CD4-positive, alpha-beta T cell treated with Interleukin-6 at 100 ng/mL for 8 hours (primary cell): ENCODE measurements at places on chromosomes 7 and 10.

- DNase-seq, result no peak
These were observed 198.9 kb upstream of the CCDC6 start for GRCh38 chr10:60105295-60105695.

GRCh38 chr7:100600730-100601038 lies 1.5 kb upstream of the PCOLCE start:
- no peak for DNase-seq

- DNase-seq, result no peak
These were observed 746.5 kb downstream of the AUTS2 start for GRCh38 chr7:70344726-70345125.

DNA sequence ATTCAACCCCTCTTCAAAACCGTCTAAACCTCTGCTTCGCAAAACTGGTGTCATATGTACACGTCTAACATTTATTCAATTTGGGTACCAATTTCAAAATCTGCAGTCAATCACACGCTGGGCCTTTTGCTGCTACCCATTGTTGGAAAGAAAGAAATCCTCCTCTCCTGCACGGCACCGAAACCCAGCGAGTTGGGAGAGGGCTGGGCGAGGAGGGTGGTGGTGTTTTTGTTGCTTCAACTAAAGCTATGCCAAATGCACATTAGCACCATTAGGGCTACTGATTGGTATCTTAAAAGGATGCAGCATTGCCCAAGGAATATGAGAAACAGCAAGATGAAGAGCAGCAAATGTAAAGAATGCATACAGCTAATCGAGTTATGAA lies 7.8 kb downstream of the EBF3 start:
- DNase-seq, result no peak

GRCh38 chr10:14241196-14241595 lies 89.5 kb downstream of the FRMD4A start:
- DNase-seq, result no peak

DNA sequence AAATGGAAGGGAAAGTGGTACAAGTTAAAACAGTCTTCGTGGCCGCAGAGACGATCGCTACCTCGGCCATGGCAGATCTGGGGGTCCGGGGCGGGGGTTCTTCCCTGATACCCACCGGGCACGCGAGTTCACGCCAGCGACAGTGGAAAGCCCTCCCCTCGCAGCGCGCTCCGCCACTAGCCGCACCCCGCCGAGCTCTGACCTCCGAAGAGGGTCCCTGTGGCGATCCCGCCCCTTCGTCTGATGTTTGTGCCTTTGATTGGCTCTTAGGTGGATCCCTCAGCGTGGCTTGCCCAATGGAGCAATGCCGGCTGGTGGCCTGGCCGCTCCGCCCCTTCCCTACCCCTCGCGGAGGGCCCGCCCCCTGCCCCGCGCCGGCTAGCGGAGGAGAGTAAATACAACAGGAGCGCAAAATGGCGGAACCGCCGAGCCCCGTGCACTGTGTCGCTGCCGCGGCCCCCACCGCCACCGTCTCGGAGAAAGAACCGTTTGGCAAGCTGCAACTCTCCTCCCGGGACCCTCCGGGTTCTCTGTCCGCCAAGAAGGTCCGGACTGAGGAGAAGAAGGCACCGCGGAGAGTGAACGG lies at the start of gene RSBN1L:
Gene RSBN1L, plus strand, starts transcription at position 403 of the 586 bp plus-strand sequence. Its CDS starts 11 bp downstream, at position 414.
- peak; percentile 98 for DNase-seq

GRCh38 chr7:123714296-123715080 lies 34.3 kb downstream of the WASL start:
- no peak for DNase-seq

GRCh38 chr10:79401015-79401921 lies 44.2 kb downstream of the ZCCHC24 start:
- DNase-seq, result no peak

- DNase-seq, result no peak
These were observed 14.6 kb downstream of the FAM149B1 start for GRCh38 chr10:73182568-73182967.

- DNase-seq, result no peak
These were observed 25.7 kb upstream of the C1GALT1 start for GRCh38 chr7:7156663-7157062.

DNA sequence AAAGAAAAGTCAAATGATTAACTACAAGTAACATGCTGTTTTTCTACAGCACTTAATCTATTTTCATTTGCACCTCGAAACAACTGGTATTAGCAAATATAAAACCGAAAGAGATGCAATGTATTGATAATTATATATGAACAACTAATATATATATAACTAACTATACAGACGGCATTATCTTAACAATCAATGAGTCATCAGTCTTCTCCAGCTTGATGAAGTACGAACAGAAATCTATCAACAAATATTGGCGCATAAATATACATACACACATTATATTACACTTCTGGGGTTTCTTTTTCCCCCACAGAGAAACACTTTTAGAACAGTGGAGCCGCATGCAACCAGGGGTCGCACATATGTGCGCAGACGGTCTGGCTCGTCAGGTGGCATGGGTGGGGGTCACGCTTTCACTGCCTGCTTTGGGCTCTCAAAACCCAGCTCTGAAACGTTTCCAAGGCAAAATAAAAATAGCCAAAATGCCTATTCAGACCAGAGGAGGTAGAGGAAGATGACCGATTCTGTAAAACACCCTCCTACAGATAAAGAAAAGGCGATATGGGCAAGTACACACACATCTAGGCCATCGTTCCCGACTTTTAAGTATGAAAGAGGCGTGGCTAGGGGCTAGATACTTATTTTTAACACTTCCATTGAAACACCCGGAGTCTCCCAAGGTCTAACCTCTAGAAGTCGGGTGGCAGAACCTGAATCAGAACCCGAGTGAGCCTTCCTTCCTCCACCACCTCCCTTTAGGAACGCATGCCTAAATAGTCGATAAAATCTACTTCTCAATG lies 1.7 kb downstream of the ARHGAP12 start:
- DNase-seq, result no peak

GRCh38 chr7:22002726-22003125 lies 57.0 kb upstream of the CDCA7L start:
- no peak for DNase-seq

GRCh38 chr7:149027055-149027454 lies 1.2 kb downstream of the PDIA4 start:
- no peak for DNase-seq

DNA sequence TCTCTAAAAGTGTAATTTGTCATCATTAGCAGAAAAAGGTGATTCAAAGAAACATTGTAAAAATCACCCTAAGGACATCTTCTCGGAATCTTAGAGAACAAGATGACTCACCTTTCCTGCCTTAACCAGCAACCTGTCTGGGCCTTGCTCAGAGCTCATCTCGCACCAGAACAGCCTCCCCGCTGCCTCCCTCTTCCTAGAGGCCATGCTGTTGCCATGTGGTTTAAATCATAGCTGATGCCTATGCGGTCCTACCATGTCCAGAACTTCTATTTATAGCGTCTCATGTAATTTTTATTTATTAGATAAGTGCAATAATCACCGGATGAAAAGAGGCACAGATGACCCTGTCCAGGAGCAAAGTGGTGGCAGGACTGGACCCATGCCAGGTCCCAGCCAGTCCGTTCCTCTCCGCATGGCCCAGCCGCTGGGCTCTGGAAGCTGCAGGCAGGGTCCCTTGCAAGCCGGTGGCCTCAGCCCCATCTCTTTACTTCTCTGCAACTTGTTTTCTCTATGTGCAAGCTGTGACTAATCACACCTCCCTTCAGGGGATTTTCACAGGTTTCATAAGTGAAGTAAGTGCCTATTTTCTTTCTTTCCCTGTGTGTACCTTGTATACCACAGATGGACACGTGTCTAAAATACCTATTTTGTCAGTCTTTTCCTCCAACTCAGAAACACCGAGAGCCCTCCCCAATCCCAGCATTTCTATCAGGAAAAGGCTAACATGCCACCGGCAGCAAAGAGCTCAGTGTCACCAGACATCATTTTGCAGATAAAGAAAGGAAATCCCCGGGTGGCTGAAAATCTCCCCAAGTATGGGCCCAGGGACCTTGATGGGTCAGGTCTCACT lies 27.1 kb downstream of the KLF6 start:
- peak; percentile 77 for DNase-seq

GRCh38 chr7:69204943-69205342 lies 393.3 kb upstream of the AUTS2 start:
- no peak for DNase-seq

GRCh38 chr7:95596198-95597063 lies at the start of gene PDK4:
Gene PDK4, minus strand, starts transcription at chr7:95596516. Its CDS starts 223 bp downstream, at chr7:95596293.
- DNase-seq, result no peak

GRCh38 chr10:4177791-4178190 lies 392.8 kb upstream of the KLF6 start:
- DNase-seq, result no peak

- DNase-seq, result no peak
These were observed 23.3 kb upstream of the DYNC1I1 start for GRCh38 chr7:95749044-95749443.

DNA sequence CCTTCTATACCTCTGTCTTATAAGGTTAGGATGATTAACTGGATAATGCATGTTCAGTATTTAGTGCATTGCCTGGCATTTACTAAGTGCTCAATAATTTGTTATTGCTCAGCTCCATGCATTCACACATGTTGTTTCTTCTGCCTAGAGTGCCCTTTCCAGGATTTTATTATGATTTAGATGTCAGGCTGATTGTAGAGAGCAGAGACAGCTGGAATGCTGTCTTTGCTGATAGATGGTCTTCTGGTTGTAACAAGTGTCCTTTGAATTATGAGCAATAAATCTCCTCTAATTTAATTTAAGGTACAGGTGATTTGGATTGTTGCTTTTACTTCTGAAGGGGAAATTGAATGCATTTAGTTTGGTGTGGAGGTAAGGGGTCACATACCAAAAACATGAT lies 548.0 kb downstream of the MAGI2 start:
- DNase-seq, result no peak

GRCh38 chr10:4013651-4014121 lies 228.7 kb upstream of the KLF6 start:
- peak; percentile 9 for DNase-seq

- DNase-seq, result no peak
These were observed 67.5 kb downstream of the DNAJC12 start for GRCh38 chr10:67770537-67770936.

DNA sequence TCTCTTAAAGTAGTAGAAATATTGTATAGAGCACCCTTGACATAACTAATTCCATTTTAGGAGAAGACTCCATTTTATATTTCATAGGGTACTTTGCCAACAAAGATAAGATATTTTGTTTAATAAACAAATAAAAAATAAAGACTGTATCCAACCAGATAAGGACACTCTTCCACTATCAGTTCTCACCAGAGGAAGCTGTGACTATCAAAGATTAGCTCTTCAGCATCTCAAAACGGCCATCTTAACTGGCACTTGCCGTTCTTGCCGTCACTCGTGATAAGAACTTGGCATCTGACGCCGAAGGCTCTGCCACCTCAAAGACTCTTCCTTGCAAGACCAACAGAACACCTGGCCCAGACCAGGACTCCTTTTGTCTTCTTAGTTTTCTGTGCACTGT lies 26.3 kb upstream of the AKR1B1 start:
- no peak for DNase-seq

GRCh38 chr10:62619413-62619738 lies 185.1 kb upstream of the ADO start:
- no peak for DNase-seq

DNA sequence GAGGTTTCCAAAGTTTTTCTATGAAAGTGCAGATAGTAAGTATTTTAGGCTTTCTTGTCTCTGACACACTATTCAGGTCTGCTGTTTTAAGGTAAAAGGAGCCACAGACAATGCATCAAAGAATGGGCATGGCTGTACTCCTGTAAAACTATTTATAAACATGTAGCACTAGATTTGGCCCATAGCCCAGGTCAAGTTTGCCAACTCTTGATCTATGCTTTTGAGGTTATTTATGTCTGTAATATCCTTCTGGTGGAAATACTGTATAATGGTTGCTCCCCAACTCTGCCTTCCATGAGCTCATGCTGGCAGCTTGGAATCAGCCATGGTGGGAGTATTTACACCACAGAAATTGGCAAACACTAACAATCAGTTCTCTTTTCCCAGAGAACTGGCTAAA lies 244.6 kb downstream of the BUB3 start:
- no peak for DNase-seq

- DNase-seq, result no peak
These were observed 144.4 kb downstream of the CREB5 start for GRCh38 chr7:28556671-28557070.

DNA sequence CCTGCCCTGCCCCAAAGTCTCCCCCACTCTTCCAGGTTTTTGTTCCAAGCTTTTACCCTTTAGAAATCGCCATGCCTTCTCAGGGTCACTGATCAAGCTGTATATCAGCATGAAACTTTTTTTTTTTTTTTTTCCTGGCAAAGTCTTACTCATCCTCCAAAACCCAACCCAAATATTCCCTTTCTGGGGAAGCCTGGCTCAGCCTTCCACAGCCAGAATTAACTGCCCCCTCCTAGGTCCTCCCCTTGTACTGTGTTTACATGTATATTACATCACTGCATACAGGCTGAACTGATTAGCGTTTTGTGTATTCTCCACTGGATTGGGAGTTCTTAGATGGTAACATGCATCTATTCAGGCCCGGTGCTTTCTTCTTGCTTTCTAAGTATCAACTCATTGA lies 4.6 kb upstream of the NOBOX start:
- no peak for DNase-seq

- DNase-seq, result no peak
These were observed at the start of gene PDGFA for GRCh38 chr7:519484-520390. Gene PDGFA, minus strand, starts transcription at chr7:519846. Its CDS starts 845 bp downstream, at chr7:519001.

DNA sequence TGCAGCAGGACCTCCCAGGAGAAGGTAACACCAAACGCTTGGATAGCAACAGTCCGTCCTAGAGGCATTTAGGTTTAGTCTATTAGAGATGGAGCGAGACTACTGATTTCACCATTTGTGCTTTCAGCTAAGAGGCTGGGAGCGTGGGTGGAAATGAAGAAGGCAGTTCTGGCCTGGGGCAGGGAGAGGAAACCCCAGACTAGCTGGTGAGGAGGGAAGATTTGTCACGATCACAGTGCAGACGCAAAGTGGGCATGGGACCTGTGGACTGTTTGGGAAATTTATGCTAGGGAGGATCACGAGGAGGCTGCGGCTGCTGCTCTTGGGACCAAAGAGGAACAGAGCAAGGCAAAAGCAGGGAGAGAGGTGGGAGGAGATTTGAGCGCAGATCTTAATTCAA lies 130.4 kb upstream of the AOAH start:
- no peak for DNase-seq

- DNase-seq, result no peak
These were observed 27.5 kb downstream of the PVRIG start for GRCh38 chr7:100247152-100247757.

- no peak for DNase-seq
These were observed 740.9 kb downstream of the POM121L12 start for GRCh38 chr7:53776323-53776722.

DNA sequence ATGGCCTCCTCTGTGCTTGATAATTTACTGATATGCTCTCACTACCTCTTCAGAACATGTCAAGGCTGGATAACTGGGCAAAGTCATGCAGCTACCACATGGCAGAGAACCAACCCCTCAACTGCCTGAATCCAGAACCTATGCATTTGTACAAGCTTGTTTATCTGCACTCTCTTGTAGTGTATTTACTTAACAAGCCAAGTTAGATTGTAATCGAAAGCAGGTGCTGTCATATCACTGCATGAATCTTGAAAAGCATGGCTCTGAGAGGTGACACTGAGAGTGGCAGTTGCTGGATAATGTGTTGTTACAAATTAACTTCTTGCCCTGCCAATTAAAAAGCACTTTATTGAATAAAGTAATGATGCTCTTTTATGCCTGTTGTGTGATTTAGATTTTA lies 588.6 kb downstream of the NRG3 start:
- DNase-seq, result no peak

GRCh38 chr7:117082647-117083046 lies 129.3 kb downstream of the ST7 start:
- no peak for DNase-seq

GRCh38 chr7:43914795-43915194 lies 8.4 kb upstream of the URGCP start:
- no peak for DNase-seq
